H7 (cell line): ENCODE measurements at places on chromosomes 12 and 14.
A peak's percentile ranks its signal among the peaks of the same experiment; 100 is the strongest.

- DNase-seq: no peak
These were observed 44.7 kb upstream of the CEP83 start for GRCh38 chr12:94504386-94504785.

DNA sequence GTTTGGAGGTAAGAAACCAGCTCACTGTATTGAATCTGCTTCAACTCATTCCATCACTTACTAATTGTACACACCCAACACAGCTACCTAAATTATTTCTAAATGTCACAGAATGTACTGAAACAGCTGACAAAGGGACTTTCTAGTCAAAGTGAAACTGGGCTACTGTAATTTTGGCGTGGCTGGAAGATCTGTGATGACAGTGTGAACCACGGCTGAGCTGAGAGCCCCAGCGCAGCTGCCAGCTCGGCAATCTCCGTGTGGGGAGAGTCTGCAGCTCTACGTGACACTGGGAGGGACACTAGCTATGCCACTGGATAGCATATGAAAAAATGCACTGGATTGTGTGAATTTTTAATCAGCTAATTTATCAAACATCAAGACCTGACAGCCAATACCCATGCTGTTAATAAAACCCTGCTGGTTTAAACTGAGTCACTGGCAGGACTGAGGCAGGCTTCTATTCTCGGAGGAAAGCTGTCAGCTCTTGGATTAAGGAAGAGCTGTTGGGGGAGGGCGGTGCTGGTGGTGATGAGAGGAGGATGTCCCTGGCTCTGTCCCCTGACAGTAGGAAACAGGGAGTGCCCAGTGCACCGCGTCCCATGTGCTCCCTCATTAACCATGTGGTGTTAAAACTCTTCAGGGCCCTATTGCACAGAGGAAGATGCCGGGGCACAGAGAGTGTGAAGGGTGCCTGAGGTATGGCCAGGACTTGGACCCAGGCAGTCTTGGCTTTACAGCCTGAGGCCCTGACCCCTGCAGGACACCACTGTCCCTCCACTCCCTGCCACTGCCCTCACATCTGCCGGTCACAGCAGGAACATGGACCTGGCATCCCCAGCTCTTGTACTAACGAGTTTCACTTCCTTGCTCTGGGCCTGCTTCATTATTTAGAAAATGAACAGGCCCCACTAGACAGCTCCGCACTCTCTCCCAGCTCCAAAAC is 13.3 kb downstream of the SLC15A4 start:
- no peak for DNase-seq

- no peak for DNase-seq
These were observed 571.4 kb upstream of the ATP2B1 start for GRCh38 chr12:90280033-90280432.

DNA sequence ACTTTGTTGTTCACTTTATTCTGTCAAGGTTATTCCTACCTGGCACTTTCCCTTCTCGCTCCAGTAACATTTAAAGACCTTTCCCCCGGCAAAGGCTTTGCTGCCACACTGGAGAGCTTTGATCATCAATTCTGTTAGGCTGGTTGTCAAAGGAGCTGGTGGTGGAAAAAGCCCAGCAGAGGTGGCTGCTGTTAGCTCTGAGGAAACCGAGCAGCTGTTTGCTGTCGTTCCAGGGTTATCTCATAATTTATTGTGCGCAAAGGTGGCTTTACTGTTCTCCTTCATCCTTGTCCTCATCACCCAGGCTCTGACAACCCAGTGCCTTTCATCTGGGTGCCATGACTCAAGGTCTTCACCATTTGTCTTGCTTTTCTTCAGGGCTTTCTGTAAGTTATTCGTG is 38.2 kb upstream of the CRADD start:
- no peak for DNase-seq

GRCh38 chr12:98154850-98155249 is 360.5 kb upstream of the TMPO start:
- peak; percentile 4 for DNase-seq

GRCh38 chr14:71931492-71932228 is 569 bp upstream of the RGS6 start:
- DNase-seq: no peak

DNA sequence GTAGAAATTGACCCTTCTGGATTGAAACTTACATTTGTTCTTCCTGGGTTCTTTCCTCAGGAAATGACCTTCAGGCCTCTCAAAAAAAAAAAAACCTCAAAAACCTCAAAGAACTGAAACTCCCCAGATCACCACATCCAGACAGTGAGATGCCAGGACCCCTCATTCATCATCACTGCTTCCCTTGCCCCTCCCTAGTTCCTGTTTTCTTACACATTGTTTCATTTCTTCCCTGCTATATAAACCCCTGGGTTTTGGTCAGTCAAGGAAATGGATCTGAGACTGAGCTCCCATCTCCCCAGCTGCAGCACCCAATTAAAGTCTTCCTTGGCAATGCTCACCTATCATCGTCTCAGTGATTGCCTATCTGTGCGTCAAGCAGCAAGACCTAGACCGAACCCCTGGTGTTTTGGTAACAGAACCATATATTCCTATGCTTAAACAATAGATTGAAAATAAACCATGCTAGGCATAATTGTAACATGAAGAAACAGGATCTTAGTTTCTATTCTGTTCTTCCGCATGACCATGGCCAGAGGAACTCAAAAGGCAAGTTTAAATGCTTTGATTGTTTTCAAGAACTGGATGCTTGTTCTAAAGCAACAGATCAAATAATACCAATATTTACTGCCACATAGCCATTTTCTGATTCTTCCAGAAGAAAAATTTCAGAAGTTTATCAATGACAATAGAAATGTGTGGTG is 108.0 kb upstream of the MAX start:
- no peak for DNase-seq

- DNase-seq: no peak
These were observed 3.7 kb downstream of the KRT6B start for GRCh38 chr12:52448228-52448627.

GRCh38 chr12:54352022-54352531 is 12.2 kb downstream of the GPR84 start:
- DNase-seq: peak; percentile 78

GRCh38 chr12:118463677-118464076 is 87.3 kb downstream of the SUDS3 start:
- no peak for DNase-seq

- no peak for DNase-seq
These were observed 364.8 kb downstream of the NELL2 start for GRCh38 chr12:44511289-44511688.

DNA sequence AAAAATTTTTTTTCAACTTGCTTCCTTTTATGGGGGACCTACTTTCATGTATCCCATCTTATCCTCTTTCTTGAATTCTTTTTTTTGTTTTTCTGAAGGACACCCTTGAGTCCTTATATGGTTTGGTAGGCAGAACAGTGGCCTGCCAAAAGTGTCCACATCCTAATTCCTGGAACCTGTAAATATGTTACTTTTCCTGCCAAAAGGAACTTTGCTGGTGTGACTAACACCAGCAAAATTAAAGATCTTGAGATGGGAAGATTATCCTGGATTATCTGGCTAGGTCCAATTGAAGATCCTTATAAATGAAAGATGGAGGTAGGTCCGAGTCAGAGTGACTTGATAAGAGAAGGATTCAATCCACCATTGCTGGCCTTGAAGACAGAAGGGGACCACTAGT is 5.3 kb downstream of the NUBPL start:
- no peak for DNase-seq

DNA sequence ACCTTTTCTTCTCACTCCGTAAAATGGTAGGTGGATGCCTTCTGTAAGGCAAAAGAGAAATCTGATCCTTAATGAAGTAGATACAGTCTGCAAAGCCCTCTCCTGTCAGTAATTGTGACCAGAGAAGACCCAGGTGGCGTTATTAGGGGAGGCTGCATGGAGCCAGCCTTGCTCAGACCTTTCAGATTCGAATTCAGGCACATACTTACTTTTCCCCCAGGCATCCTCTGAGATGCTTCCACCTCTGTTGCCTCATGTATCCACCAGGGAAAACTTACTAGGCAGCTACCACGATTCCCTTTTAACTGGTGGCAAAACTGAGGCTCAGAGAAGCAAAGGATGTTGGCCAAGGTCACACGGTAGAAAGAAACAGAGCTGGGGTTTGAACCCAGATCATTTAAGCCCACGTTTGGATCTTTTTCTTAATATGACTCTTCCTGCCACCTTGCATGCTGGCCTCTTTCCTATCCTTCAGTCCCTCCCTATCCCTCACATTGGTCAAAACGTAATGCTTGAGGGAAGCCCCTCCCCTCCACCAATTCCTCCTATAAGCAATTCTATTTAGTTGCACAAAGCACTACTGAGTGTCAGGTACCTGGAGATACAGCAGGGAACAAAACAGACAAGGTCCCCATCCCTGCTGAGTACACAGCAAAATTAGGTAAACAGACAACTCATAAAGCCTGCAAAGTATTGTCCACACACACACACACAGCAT is 179.4 kb downstream of the KSR2 start:
- no peak for DNase-seq

DNA sequence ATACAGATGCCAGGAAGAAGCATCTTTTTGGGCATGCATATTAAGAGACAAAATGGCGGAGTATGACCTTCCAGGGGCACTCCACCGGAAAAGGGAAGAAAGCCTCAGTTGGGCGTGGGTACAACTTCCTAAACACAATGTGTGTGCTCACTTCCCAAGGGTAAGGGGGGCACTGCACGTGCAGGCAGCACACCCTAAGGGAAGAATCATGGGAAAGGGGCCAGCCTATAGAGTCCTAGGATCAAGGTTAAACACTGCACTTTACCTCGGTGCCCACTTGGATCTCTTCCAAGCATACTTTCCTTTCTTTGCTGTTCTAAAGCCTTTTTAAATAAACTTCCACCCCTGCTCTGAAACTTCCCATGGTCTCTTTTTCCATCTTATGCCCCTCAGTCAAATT is 14.8 kb downstream of the OR6J1 start:
- DNase-seq: no peak

DNA sequence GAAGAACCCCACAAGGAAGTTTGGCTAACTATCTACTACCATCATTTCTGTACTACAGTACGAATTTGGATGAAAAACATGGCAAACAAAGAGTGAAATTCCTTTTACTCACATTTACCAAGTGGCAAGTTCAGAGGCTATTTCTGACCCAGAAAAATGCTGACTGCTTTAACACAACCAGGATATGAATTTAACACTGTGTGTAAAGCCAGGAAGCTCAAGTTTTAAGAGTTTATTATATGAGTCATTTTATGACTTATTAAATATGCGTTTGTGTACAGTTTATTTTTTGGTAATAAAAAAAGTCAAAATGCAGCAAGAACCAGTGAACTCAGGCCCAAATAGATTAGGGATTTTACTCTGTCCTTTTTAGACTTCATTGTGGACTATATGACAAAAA is 58.4 kb upstream of the STAC3 start:
- no peak for DNase-seq

DNA sequence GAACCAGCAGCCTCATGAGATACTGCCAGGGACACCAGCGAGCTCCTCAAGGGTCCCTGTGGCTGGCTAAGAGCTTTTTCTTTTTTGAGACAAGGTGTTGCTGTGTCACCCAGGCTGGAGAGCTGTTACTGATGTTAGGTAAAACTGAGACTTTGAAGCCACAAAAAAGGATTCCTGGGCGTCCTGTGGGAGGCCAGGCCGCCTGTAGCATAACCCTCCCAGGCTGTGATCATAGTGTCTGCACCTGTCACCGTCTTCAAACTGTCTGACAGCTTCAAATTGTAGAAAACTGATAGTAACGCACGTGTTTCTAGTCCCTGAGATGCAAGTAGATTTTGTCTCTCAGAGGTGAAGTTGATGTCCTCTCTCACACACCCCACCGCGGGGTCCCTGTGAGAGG is 4.1 kb downstream of the ZFYVE21 start:
- DNase-seq: no peak

DNA sequence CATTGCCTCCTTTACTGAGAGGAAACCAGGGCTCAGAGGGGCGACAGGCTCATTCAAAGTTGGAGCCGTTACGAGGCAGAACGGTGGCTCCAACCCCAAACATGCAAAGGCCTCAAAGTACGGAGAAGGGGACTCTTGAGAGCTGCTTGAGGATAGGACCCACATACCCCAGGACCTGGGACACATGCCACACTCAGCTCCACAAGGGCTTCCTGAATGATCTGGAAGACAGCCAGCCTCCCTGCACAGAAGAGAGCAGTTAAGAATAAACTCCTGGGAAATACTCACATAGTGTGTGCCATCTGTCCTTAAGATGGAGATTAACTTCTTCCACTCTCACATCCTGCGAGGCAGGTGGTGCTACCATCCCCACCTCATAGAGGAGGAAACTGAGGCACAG is 26.6 kb upstream of the NXPH4 start:
- DNase-seq: no peak

DNA sequence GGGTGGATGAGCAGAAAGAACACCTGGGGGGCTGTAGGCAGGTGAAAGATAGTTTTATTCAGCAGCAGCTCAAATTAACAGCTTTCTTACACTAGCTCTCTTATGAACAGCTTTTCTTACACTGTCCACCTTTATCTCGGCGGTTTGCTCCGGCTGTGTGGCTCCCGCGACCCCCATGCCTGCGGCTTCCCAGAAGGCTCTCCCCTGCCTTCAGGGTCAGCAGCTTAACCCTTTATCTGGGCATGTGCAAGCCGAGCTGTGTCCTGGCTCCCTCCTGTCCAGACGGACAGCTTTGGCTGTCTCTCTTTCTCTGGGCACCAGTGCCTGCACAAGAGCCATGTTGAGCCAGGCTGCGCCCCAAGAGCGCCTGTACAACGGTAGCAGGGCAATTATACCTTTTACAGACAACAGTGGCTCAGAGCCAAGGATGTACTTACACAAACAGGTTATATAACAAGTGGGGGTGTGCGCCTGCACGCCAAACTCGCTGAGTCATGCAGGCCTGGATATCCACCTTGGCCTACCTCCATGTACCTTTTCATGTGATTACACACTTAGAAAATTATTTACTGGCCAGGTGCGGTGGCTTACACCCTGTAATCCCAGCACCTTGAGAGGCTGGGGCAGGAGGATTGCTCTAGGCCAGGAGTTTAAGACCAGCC is 28.5 kb upstream of the KLHL42 start:
- DNase-seq: no peak

- DNase-seq: no peak
These were observed 1332.2 kb upstream of the FLRT2 start for GRCh38 chr14:84197704-84198103.

GRCh38 chr12:30794591-30795409 is 40.0 kb upstream of the CAPRIN2 start:
- DNase-seq: no peak

DNA sequence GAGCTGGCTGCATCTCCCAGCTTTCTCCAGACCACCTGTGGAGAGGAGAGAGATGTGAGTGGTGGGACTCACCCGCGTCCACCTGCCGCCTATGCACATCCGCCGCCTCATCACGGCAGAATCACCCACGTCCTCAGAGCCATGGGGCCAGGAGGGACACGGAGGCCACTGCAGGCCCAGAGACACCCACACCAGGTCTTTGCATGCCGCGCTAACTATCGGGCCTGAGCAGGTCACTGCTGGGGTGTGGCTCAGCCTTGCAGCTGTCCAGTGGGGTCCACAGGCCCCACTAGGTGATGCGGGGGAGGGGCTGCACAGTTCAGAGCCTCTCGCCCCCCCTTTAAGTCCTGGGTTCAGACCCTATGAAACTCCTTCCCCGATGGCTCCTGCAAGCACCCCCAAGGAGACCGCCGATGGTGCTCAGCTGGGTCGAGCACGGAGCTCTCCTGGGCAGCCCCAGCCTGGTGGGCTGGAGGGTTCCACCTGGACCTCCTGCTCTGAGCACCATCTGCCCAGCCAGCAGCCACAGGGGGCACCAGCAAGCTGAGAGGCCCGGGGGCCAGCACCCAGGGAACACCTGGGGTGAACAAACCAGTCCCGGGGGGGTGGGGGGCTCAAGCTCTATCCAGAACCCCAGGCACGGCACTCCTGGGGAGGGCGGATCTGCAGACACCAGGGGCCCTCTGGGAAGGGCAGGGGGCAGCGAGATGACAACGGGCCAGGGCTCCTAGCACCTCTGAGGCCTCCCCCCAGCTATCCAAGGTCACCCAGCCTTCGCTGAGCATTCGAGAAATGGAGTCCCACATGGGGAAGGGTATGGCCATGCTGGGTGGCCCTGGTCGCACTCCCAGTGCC is 34.3 kb downstream of the CCNK start:
- no peak for DNase-seq
